HT-29 (cell line): ENCODE measurements at places on chromosomes 3 and 15. TPM values are rescaled to one million over a fixed set of nuclear protein-coding genes. Genes with fewer than 3 reads are reported as not detected.

The GCNT3 gene
- total RNA-seq, result 154 and 164 TPM in 2 replicates

The SPESP1 gene
- total RNA-seq, result not detected in 2 replicates

The CCDC33 gene
- total RNA-seq, result 9.9 and 17.0 TPM in 2 replicates

The GPR149 gene
- total RNA-seq, result not detected in 2 replicates

The LSMEM2 gene
- not detected in 2 replicates for total RNA-seq

The C15orf40 gene
- 17.4 and 26.7 TPM in 2 replicates for total RNA-seq

The SYNM gene
- total RNA-seq, result not detected in 2 replicates

The TMEM39A gene
- total RNA-seq, result 30.2 and 45.0 TPM in 2 replicates

The MYH15 gene
- total RNA-seq, result 0.31 TPM in 1 of 2 replicates, not detected in the other

The POPDC2 gene
- 0.16 and 0.71 TPM in 2 replicates for total RNA-seq

The FBXW12 gene
- total RNA-seq, result not detected in 2 replicates

The CYP8B1 gene
- total RNA-seq, result not detected in 2 replicates

The MME gene
- total RNA-seq, result 0.03 TPM in 1 of 2 replicates, not detected in the other

The PPP1R14D gene
- 2.5 and 6.1 TPM in 2 replicates for total RNA-seq

GRCh38 chr3:149247929-149248691, 26.5 kb upstream of the CP start:
- peak; percentile 64 for DNase-seq

DNA sequence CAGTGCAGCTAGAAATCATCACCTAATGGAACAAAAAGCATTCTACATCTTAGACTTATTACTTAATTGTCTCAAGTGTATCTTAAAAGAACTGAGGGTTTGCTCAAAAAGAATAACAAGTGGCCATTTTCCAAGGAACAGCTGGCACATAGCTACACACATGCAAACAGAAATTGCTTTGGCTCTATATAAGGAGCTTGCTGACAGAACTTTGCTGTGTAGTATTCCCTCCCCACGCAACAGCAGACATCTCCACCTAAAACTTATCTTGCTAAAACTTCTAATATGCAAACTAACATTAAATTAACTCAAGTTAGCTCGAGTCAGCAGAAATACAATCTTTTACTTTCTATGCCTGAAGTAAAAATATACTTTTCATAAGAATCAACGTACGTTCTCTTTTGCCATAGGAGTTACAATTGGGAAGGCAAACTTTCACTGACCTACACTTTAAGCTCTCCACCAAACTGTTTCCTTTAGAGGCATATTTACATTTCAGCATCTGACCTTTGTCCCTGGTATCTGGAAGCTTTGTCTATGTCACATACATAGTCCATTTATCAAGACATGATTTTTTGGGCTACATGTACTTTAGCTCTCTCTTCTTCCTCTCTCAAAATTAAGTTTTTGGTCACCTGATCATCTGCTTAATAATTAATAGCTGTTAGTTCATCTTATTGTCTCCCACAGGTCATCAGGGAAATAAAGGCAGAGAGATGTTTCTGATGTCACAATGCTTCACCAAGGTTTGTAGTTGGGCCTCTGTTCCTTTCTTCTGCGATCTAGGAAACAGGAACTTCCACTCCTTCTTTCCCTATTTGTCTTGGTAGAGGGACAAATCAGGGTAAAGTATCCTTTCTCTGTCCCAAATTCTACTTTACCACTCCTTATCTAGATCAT, 163.4 kb upstream of the AGTR1 start:
- peak; percentile 22 for DNase-seq

DNA sequence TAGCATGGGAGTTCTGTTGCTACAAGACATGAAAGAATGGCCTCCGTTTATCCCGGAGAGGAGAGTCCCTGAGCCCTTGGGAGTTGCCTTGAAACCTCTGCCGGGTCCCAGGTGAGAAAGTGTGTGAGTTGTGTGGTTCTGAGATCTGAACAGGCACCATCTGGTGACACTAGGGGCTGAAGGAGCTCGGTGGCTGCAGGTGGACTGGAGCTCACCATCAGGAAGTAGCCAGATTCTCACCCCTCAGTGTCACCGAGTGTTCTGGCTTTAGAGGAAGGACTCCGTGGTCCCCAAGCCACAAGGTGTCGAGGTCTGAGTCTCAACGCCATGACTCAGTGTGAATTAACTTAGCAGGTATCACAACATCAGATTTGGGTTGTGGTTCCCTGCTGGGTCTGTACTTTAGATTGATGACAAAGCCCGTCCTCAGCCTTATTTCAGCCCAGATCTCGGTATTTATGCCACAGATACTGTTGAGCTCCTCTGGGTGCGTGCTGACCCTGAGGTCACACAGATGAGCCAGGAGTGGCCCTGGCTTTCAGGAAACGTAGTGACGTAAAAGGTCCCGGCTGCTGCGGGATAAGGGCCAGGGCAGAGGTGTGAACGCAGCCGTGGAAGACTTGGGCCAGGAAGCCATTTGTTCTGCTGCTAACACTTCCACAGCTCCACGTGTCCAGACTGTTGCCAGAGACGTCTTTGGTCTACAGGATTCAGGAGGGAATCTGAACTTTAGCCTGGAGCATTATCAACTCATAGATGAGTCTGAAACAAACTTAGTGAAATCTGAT, 54.4 kb downstream of the PGPEP1L start:
- no peak for DNase-seq

GRCh38 chr15:31065824-31066223, 35.7 kb downstream of the TRPM1 start:
- DNase-seq, result peak; percentile 66

GRCh38 chr15:83087576-83087975, 19.9 kb upstream of the TM6SF1 start:
- no peak for DNase-seq

GRCh38 chr3:187946163-187946691, 201.0 kb upstream of the BCL6 start:
- no peak for DNase-seq

- DNase-seq, result no peak
Measured at GRCh38 chr3:45455040-45455439, 66.7 kb downstream of the LARS2 start.

DNA sequence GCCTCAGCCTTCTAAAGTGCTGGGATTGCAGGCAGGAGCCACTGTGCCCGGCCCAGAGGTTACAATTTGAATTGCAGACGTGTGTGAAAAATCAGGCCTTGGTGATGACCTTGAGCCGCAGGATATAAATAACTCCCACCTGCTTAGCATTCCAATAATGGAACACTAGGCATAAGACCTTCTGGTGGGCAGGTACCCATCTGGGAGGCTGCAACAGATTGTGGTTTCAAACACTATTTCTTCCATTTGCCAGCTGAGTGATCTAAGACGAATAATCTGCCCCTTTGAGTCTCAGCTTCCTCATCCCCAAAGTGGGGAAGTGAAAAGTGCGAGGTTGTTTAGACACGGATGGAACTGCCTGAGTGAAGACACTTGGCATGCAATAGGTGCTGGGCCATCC, 47.7 kb upstream of the HERC1 start:
- no peak for DNase-seq

GRCh38 chr3:180036092-180036670, 556 bp downstream of the PEX5L start:
- no peak for DNase-seq

DNA sequence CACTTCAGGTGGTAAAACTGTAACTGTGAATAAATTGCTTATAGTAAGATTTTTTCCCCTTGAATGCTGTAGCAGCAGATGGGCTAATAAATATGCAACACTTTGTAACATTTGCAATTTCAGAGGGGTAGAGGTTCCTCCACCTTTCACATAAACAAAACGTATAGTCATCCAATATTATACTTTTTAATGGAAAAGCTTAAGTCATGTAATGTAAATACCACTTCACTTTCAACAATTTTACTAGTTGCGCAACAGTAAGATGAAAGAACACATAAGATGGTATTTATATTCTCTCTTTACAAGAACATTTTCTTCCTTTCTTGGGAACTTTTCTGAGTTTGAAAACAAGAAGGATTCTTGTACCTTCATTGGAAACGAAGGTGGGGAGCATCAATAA, 56.6 kb upstream of the FAM3D start:
- DNase-seq, result no peak

DNA sequence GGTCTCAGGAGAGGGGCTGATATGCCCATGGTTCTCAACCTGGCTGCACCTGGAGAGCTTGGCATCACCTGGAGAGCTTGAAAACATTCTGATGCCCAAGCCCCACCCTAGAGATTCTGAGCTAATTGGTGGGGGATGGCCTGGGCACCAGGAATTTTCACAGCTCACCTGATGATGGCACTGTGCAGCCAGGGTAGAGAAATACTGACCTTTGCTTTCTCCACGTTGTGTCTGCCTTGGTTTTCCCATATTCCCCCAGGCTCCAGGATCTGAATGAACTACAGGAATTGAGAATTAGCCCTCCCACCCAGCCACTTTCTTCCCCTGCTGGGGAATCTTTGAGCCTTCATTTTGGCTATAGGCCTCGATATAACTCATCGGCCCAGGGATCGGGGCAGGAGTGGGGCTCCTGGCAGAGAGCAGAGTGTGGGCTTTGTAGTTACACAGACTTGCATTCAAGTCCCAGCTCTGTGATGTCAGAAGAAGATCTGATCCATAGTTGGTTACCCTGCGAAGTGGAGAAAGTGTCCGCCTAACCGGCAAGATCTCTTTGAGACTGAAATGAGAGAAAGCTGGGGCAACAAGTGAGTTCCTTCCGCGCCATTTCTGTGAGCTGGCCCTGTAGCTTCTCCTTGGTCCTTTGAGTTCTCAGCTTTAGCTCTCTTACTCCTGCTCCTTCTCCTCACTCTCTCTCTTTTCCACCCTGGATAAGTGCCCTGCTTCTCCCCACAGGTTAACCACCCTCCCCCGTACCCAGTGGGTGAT, 33.1 kb upstream of the UBE2Q2 start:
- peak; percentile 76 for DNase-seq

DNA sequence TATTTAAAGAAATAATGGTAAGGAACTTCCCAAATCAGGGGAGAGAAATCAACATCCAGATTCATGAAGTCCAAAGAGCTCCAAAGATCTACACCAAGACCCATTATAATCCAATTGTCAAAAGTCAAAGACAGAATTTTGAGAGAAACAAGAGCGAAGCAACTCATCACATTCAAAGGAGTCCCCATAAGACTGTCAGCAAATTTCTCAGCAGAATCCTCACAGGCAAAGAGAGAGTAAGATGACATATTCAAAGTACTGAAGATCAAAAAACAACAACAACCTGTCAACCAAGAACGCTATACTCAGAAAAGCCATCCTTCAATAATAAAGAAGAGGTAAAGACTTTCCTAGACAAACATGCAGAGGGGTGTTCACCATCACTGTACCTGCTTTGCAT, 342.1 kb downstream of the TIGIT start:
- no peak for DNase-seq

- no peak for DNase-seq
Measured at GRCh38 chr3:48141604-48142137, 46.5 kb downstream of the CDC25A start.

DNA sequence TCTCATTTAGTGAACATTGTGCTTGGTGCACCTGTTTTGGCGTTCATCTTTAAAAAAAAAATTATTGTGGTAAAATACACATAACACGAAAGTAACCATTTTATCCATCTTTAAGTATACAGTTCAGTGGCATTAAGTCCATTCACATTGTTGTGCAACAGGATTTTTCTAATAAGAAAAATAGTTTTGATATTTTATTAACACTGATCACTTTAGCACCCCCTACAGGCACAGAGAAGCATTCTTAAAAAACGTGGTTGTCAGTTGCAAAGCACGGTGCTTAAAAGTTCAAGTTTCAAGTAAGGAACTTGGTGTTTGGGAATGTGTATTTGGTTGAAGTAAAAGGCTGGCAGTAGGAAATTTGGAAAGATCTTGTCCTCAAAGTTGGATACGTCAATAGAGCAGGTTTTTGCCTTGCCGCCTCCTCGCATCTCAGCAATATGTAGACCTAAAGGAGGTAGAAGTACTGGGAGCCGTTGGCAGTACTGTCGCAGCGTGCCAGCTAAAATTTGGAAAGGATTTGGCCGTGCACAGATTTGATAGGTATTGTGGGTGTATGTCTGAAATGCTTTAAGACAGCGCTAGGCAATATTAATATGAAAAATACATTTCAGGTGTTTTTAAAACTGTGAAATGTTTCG, 110.4 kb downstream of the LRRC28 start:
- peak; percentile 35 for DNase-seq

DNA sequence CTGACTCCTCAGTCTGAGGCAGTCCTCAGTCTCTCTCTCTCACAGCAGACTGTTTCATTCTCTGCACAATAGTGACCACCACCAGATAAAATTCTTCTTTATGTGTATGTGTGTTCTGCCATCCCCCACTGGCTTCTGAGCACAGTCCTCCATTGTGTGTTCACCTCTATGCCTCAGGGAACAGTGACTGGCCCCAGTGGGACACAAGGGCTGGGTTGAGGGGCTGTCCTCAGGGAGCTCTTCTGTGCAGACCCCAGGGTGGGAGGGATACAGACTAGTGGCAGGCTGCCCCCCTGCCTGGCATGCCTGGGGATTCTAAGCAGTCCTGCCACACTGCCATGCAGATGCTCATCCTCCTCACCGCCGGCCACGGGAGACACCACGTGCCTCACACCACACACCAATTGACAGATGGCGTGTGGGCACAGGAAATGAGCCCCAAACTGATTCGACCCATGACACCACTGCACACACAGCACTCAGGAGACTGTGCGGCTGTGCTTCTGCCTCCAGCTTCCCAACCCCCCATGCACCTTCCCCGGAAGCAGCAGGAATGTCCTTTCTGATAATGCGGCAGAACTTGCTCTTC, 237.6 kb upstream of the CHRNA7 start:
- DNase-seq, result no peak

- DNase-seq, result no peak
Measured at GRCh38 chr15:65904301-65904700, 35.0 kb downstream of the RAB11A start.

DNA sequence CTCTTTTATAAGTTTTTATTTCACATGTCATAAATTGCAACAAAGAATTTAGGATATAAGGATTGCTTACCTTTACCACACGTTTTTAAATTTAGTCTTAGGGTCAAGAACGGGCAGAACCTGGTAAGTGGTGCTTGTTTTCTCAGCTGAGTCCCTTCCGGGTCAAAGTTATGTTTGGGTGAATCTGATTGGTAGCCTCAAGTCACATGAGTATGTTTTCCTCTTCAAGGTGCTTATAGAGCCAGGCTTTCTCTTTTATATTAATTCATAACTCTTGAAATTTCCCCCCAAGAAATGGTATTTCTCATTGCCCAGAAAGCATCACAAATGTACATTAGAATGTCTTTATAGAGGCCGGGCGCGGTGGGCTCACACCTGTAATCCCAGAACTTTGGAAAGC, 415.7 kb upstream of the ROBO2 start:
- no peak for DNase-seq

- DNase-seq, result no peak
Measured at GRCh38 chr3:87101861-87102625, 111.1 kb upstream of the VGLL3 start.

GRCh38 chr3:124347418-124347817, 355.5 kb upstream of the ROPN1 start:
- DNase-seq, result peak; percentile 30

DNA sequence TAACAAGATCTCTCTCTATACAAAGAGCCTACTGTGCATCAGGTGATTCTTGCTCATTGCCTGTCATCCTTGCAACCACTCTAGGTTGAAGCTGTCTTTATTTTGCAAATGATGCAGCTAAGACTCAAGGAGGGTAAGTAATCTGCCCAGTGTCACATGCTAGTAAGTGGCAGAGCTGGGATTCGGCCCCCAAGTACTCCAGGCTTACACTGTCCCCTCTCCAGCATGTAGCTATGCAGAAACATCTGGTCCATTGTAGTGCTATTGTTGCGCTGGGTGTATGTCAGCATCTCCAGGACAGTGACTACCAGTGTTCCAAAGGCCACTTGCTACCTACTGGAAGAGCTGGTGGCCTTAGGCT, 248.9 kb downstream of the SLCO3A1 start:
- no peak for DNase-seq
